ENCODE measurements at places on chromosomes 12 and 14.

GRCh38 chr12:57753756-57754337 lies 1.1 kb upstream of the MARCHF9 start:
- no peak for DNase-seq

GRCh38 chr12:104865080-104865479 lies 93.0 kb downstream of the SLC41A2 start:
- no peak for DNase-seq

- no peak for DNase-seq
Observed at GRCh38 chr12:21301-22189, 45.0 kb upstream of the IQSEC3 start.

- DNase-seq, result peak; percentile 38
Observed at GRCh38 chr12:119989731-119990381, 820 bp downstream of the BICDL1 start.

- DNase-seq, result no peak
Observed at GRCh38 chr12:116919247-116919661, 8.5 kb downstream of the FBXW8 start.

GRCh38 chr14:61184112-61184511 lies 97.0 kb downstream of the TMEM30B start:
- DNase-seq, result no peak

- no peak for DNase-seq
Observed at GRCh38 chr12:31009976-31010375, 63.7 kb upstream of the DDX11 start.

- no peak for DNase-seq
Observed at GRCh38 chr14:63193236-63193635, 11.0 kb upstream of the RHOJ start.

- no peak for DNase-seq
Observed at GRCh38 chr12:20950248-20950647, 139.7 kb downstream of the SLCO1B3 start.

DNA sequence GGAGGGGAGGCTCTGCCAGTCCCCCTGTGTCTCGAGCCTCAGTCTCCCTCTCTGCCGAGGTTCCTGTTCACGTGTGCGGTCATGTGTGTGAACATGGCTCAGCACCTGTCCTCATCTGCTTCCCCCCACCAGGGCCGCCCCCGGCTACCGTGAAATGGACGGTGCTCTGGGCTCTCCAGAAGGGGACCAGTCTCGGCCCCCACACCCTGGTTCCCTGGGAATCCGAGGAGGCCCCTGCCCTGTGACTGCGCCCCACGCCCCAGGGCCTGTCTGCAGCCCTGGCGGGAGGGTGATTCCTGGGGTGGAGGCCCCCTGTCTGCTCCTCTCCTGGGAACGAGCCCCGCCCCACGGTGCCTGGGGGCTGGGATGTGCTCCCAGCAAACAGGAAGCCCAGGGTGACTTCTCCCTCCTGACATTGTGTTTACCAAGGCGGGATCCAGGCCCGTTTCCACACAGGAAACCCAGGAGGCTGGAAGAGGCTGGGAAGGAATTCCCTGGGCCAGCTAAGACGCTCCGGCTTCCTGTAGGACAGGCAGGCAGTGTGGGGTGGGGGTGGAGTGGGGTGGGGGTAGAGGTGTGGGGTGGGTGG lies 46.6 kb downstream of the KIF26A start:
- DNase-seq, result no peak

- DNase-seq, result peak; percentile 11
Observed at GRCh38 chr14:55097881-55098560, 31.0 kb upstream of the LGALS3 start.
